Renal cortex interstitium (tissue), 15 donors: ENCODE measurements at places on chromosomes 12 and 14. TPM values are rescaled to one million over a fixed set of nuclear protein-coding genes. Genes with fewer than 3 reads are reported as not detected.

The PTCSC3 gene
- 0.36 TPM for polyA plus RNA-seq

The PTPRO gene
- polyA plus RNA-seq: 186 TPM

GRCh38 chr14:65079768-65080167 is 22.5 kb downstream of the MAX start:
- no peak for DNase-seq

GRCh38 chr12:97151481-97151880 is 244.4 kb downstream of the NEDD1 start:
- no peak for DNase-seq

DNA sequence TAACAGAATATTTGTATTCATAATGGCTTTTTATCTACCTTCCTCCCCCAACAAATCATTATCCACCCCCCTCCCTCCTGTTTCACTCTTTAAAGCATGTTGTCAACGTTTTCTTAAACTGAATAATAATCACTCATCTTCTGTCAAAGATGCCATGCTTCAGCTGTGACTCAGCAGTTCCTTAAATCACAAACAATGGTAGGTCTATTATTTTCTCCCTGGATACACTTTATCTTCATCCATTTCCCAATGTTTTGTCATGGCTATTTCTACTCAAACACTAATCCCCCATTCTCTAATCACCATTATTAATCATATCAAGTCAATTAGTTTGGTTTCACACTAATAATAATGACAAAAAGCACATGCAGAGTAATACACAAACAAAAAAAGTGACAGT is 6.5 kb downstream of the CLEC12B start:
- no peak for DNase-seq

DNA sequence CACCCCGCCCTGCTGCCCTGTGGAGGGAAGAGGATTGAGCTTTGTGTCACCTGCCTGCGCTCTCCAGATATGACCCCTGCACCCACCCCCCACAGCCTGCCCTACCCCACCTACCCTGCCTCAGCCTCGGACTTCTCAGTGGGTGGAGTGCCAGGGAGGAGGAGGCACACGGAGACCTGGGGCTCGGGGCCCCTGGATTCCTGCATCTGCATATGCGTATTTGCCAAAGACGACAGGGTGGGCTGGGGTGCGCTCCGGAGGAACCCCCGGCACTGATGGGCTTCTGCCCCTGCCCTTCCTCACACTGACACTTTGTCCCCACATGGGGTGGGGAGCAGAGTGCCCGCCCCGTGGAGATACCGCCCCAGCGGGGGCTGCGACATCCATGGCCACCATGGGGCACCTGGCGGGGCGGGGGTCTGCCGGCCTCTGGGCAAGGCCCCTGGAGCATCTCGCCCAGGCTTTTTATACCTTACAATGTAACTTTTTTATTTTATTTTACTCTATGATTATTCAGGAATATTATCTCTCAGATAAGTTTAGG is 206.0 kb downstream of the TSPAN9 start:
- no peak for DNase-seq
